ENCODE measurements at places on chromosomes 3 and 15.
A peak's percentile ranks its signal among the peaks of the same experiment; 100 is the strongest.

GRCh38 chr15:91776104-91776503 lies 77.4 kb upstream of the SLCO3A1 start:
- no peak for DNase-seq

DNA sequence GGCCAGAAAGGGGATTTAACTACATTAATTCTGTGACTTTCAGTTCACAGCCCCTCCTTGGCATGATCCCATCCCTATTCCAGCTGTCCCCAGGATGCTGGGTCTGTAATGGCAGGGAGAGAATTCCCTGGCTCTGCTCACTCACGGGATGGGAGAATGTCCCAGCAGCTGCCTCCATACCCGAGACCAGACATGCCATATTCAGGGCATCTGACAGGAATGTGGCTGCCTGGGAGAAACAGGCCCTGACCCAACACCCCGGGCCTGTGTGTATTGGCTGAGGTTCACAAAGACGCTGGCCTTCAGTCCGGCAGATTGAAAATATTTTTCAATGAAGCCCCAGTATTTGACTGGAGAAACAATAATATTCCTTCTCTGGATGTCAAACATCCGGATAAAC lies 83.6 kb upstream of the SMAD3 start:
- no peak for DNase-seq

- DNase-seq: no peak
Measured at GRCh38 chr3:188697127-188697526, 474.6 kb upstream of the TPRG1 start.

DNA sequence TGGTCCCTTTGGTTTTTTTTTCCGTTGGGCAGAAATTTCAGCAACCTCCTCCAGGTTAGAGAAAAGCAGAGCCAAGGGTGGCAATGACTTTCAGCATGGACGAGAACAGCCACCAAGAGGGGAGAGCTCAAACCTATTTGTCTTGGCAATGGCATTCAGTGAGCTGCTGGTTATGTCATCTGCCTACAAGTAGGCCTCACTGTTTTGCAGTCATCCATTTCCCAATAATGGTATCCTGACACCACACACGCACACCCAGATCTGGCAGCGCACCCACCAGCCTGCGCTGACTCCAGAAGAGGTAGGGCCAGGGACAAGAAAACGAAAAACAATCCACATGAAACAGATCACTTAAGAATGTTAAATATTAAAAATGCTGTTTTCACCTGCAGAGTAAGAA lies 92.3 kb downstream of the MAGI1 start:
- DNase-seq: no peak

DNA sequence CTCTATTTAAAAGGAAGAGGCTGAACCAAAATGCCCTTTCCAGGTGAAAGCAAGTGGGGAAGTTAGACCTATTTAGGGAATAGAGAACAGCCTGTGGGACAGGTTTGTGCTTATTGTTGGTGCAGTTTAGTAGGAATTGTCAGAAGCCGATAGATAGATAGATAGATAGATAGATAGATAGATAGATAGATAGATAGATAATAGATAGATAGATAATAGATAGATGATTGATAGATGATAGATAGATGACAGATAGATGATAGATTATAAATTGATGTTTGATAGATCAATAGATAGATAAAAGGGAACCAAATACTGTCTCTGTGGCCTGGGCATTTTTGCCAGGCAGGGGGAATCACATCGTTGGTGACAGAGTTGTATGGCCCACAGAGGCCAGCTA lies 42.5 kb downstream of the SH3GL3 start:
- no peak for DNase-seq

DNA sequence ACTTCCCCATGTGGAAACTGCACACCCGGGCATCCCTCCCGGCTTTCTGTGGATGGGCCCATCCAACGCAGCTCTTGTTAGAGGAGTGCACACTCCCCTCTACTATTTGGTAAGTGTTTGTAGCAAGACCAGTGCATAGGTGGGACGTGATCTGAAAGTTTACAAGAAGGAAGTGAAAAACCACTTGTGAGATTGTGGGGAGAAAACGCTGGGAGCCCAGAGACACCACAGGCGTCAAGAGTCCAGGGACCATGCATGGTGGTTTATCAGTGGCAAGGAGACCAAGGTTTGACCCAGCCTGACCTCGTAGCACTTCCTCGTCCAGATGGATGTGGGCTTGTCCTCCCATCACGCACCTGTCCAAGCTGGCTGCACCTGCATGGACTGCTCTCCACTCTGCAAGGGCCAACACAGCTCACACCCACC lies 51.6 kb downstream of the ATP10A start:
- no peak for DNase-seq

DNA sequence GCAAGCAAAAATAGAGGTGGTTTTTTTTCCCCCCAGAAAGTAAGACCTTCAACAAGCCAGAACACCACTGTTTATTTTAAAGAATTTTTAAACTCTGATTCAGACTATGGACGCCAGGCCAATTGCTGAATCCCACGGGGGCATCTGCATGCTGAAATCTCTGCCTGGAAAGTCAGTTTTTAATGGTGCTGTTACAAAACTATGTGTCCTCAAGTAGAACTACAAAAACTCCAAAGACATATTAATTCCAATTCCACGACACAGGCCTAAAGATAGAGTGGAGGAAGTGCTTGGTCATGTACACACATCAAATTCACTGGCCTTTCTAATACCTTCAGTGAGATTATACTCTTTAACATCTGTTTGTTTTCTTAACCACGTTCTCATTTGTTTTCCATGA lies 490.5 kb upstream of the NR2F2 start:
- no peak for DNase-seq

DNA sequence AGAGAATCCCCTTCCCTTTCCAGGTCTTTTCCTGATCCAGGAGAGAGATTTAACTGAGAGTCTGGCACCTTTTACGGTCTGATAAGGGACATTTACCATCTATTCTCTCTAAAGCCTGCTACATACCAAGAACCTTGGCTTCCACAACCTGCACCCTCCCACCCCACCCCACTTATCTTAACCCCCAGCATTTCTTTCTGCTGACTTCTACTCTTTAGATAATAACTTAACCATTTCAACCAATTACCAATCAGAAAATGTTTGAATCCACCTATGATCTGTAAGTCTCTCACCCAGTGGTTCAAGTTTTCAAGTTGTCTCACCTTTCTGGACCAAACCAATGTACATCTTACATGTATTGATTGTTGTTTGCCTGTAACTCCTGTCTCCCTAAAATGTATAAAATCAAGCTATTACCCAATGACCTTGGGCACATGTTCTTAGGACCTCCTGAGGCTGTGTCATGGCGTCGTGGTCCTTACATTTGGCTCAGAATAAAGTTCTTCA lies 74.0 kb downstream of the MCF2L2 start:
- no peak for DNase-seq

DNA sequence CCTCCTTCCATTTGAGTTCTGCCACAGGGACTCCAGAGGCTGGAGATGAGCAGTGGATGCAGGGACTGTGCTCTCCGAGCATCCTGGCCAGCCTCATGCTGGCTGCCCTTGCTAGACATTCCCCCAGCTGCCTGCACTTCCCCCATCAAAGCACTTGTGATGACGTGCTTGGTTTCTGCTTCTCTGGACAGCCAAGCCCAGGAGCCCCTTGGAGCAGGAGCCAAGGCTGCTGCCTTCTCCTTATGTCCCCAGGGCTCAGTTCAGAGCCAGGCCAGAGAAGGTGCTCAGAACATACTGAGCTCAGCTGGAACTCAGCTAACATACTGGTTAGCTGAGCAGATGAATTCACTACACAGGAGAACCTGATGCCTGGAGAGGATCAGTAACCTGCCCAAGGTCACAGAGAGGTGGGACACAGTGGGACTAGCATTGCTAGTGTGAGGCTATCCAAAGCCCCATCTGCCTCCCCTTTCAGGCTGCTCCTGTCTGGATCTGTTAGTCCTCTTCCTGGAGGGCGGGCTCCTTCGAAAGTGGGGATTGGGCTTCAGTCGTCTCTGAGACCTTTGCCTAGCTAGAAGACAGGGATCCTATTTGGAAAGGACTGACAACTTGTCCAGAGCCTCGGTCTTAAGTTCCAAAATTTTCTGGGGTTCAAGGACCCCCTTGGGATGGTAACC lies 4.3 kb downstream of the PCBP4 start:
- no peak for DNase-seq

DNA sequence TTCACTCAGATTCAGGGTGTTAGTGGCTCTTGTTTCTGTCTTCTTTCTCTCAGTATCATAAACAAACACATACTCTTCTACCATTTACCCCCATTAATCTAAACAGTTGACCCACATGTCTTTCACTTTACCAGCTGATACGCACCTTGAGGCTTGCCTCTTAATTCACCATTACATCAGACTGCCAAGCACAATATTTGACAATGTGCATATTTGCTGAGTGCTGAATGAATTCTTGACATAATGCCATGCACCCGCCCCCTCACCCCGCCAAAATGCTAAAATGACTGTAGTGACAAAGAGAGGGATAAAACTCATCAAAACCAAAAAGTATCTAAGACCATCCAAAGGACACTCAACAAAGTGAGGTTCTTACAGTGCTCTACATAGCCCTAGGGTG lies 57.4 kb downstream of the NGLY1 start:
- no peak for DNase-seq

DNA sequence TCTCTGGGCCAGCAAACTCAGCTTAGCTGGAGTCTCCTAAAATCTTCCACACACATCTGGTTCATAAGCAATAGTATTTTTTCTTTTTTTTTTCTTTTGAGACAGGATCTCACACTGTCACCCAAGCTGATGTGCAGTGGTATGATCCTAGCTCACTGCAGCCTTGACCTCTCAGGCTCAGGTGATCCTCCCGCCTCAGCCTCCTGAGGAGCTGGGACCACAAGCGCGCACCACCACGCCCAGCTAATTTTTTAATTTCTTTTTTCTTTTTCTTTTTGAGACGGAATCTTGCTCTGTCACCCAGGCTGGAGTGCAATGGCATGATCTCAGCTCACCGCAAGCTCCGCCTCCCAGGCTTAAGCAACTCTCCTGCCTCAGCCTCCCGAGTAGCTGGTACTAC lies 34.3 kb downstream of the RNU5B-1 start:
- DNase-seq: no peak

GRCh38 chr15:68389936-68390817 lies 41.8 kb downstream of the ITGA11 start:
- no peak for DNase-seq

DNA sequence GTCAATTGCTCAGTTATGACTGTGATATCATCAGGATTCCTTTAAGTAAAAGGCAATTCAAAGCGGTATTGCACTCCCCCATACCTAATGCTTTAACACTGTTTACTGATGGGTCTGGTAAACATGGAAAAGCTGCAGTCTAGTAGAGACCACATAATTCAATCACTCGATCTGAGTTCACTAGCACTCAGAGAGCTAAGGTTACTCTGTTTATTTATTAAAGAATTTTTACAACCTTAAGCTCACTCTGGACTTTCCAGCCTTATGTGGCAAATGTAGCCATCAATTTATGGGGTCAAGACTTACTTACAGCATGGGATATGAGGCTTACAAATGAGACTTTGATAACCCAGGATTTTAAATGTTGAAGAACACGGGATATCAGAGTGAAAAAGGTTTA lies 18.4 kb upstream of the CCR2 start:
- no peak for DNase-seq

- no peak for DNase-seq
Measured at GRCh38 chr3:82475306-82475705, 713.9 kb upstream of the GBE1 start.

GRCh38 chr15:40238532-40239403 lies at the start of gene PAK6:
PAK6 (plus strand) TSS chr15:40239063; CDS start chr15:40264786, 25,723 bp downstream.
- peak; percentile 45 for DNase-seq

- no peak for DNase-seq
Measured at GRCh38 chr3:179073816-179074215, 2.2 kb upstream of the ZMAT3 start.

- DNase-seq: no peak
Measured at GRCh38 chr3:58697561-58697960, 31.0 kb upstream of the FAM3D start.

Data from stimulated activated CD4-positive, alpha-beta T cell treated with anti-CD3 and anti-CD28 coated beads, Interleukin-4, amount 100 ng/mL, for 1 hour (primary cell).